ENCODE measurements at places on chromosomes 5 and 9.

DNA sequence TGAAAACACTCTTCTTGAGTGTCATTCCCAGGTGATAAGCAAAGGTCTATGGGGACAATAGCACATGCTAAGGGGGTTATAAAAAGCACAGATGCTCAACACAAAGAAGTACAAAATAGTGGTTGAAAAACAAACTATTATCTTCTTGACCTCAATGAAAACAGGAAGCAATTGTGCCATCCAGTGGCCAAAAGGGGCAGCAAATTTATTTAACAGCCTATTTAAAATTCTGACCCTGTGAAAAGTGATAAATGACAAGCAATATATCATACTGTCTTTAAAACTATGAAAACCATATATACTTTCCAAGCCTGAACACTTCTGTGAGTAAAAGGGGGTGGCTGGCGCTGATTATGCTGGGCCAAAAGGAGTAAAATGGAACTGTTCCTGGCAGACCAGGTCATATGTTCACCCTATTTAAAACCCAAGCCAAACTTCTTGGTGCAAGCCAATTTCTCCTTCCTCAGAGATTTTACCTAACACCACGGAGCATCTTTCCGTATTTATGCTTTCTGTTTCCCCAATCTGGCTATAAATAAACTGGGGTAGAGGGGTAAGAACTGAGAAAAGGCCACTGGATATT, 29.7 kb downstream of the TEX10 start:
- DNase-seq = peak; percentile 14

- DNase-seq = no peak
These were observed 32.5 kb downstream of the PTGES start for GRCh38 chr9:129720181-129720864.

DNA sequence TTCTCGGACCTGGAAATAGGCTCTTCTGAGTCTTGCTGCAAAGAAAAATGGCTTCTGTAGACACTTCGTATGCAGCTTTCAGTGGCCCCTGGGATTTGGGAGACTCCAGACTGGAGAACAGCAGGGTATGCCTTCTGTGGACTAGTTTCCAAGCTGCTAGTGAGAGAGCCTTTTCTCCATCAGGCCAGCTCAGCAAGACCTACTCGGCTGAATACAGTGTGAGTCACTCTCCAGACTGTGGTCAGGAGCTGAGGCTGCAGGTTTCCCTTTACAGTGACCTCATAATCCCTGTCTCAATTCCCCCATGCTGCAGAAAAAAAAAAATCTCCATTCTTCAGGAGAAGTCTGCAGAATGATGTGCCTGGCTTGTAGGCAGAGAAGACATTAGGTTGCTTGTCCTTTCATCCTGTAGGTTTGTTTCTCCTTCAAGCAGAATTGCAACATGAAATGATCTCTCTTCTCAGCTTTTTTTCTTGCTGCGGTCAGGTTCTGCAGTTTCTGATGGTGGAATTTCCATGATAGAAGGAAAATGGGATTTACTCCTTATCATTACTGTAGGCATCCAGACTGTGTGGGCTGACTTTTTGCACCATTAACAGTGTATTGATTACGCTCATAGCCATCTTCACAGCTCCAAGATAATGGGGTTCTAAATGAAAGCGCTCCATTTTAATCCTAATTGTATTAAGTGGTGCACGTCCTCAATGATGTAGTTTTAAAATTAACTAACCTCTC, 78.3 kb upstream of the TNFSF8 start:
- DNase-seq = peak; percentile 94

- no peak for DNase-seq
These were observed 109.9 kb downstream of the NUDT12 start for GRCh38 chr5:103452666-103453065.

DNA sequence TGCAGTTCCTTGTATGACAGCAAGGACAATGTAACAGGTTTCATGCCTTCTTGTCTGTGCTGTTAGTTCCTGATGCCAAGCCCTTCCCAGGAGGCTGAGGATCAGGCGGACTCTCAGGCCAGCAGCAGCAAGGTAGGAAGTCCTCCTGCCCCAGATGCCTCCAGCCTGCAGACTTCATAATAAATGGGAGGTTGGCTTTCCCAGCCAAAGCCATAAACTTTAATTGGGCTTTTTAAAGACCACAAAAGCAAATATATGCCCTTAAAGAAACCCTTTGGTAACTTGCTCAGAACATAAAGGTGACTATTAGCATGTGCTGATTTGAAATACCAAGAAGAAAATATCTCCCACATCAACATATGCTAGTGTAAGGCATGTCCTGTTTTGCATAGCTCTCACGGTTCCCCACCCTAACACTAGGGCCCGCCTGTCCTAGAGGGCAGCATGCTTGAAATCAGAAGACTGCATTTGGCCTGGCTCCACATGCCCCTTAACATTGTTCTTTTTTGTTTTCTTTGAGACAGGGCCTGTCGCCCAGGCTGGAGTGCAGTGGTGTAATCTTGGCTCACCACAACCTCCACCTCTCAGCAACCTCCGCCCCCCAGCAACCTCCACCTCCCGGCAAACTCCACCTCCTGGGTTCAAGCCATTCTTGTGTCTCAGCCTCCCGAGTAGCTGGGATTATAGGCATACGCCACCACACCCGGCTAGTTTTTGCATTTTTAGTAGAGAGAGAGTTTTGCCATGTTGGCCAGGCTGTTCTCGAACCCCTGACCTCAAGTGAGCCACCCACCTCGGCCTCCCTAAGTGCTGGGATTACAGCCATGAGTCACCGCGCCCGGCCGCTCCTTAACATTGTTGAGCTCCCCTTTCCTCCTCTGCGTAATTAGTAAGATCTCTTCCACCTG, 44.6 kb upstream of the FCN1 start:
- no peak for DNase-seq

DNA sequence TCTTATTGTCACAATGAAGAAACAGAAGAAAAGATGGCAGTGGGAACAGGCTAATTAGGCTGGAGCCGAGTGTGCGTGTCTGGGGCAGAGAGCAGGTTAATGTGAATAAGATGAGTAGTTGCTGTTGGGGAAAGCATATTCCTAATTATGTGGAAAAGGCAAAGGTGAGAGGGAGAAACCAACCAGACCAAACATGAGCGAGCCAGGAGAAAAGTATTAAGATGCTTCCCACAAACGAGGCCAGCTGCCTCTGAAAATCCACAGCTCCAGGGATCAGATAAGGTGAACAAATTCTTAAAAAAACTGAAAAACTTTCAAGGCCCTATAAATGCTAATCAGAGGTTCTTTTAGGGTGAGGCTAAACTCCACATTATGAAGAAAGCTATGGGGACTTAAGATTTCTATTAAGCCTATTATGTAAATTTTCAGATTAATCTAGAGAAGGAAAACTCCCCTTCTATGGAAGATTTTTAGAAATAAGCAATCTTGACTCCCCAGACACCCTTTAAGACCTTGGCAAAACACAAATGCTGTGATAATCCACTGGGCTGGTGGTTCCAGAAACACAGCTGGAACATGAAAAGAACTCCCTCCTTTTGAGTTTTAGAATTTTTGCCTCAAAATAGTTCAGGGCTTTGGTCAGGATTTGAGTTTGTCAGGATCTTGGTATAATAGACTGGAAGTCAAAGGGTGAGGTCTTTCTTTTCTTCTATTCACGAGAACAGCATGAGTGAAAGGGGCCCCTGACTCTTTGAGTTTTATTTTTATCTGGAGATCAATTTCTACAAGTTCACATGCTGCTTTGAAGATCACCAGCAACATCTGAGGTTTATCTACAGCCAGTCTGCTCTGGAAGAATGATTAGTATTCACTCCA, 238.1 kb downstream of the SPOCK1 start:
- DNase-seq = no peak

- DNase-seq = no peak
These were observed 214.4 kb upstream of the S1PR3 start for GRCh38 chr9:88776717-88777497.

- peak; percentile 93 for DNase-seq
These were observed 262.1 kb upstream of the KLF4 start for GRCh38 chr9:107751567-107752210.

- DNase-seq = no peak
These were observed 128.7 kb downstream of the PALM2AKAP2 start for GRCh38 chr9:109908459-109909390.

DNA sequence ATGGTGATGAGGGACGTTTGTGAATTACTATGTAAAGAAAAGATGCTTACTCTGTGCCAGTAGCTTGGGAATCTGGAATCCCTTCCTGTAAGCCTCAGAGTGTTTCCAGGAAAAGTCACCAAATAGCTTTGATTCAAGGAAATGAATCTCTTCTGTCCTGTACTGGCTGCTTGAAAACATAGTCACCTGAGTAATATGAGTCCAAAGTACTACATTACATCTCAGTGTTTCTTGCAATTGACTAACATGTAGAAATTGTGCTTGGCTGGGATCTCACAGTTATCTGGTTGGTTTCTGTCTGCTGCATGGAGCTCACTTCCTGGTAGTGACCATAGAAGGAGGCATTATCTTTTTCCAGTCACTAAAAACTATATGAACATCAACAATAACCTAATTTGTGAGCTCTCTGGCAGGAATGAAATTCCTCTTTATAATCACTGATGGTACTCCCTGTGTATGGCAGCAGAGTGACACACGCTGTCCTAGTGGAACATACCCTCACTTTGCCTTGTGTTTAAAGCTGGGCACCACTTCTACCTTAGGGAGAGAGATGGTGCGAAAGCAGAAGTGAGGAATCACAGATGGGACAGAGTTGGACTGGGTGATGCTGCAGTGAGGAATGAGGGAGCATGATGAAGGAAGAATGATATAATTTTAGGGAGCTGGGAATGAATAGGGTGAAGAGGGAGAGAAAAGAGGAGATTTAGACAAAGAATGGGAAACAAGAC, 568.5 kb downstream of the RAB3C start:
- DNase-seq = no peak

DNA sequence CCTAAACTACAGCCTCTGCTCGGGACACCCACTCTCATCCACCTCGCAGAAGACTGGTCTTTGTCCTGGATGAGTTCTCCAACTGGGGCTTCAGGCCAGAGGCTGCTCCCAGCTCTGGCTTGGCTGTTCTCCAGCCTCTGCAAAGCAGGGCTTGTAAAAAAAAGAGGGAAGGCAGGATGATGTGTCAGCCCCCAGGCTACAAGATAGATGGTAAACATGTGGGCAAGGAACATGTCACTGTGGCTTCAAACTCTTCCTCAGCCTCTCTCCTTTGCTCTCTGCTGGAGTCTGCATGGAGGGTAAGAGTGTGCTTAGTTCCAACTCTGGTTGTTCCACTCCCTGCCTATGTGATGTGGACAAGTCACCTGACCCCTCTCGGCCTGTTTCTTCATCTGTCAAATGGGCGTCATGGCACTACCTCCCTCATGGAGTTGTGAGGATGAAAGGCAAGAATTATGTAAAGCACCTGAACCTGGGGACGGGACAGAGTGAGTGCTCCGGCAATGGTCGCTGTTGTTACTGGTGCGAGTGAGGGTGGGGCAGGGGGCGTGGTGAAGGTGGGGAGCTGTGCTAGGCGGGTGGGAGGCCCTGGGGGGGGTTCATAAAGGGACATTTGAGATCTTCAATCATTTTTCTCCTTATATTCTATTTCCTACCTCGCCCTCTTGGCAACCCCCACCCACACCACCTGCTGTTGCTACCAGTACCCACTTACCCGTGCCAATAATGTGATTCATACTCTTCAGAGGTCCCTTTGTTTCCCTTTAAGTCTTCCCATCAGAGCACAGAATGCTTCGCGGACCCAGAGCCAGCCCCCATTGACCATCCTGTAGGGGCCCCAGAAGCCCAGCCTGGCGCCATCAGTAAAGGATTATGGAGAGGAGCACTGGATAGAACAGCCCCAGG, 6.8 kb upstream of the ZNF79 start:
- DNase-seq = no peak

DNA sequence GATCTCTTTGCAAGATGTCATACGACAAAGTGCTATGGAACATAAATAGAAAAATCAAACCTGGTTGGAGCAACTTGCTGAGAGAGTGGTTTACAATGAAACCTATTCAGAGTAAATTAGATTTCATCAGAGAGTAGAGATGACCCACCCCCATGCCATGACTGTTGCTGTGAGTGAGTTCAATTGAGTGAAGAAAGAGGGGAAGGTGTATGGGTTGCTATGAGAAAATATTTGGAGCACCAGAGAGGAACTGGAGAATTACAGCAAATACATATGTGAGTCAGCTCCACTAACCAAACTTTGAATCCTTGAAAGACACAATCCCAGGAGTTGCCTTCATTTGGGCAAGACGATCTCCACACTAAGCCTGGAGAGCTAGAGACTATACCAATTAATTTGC, 217.2 kb downstream of the RFX3 start:
- no peak for DNase-seq

DNA sequence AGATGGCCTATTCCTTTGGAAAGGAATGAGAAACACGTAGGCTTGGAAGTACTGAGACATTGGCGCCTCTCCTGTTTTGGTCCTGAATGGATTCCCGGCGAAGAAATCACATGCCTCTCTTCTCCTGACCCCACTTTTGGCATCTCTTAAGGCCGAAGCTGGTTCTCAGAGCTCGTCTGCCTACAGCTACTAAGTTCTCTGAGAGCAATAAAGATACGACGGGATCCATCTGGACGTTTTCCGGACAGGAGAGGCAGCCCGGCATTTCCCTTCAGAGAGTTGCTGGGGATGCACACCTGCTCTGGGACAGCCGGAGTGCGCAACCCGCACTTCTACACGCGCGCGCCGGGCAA, 336.8 kb upstream of the PUM3 start:
- DNase-seq = no peak

DNA sequence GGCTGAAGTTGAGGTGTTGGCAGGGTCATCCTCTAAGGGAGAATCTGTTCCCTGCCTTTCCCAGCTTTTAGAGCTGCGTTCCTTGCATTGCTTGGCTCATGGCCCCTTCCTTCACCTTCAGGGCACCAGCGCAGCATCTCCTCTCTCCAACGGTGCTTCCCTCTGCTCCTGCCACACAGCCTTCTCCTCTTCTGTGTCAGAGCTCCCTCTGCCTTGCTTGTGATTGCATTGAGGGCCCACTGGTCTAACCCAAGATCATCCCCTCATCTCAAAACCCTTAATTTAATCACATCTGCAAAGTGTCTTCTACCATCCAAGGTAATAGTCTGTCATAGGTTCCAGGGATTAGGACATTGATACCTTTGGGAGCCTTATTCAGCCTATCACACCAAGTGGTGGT, 205.7 kb upstream of the TBCA start:
- no peak for DNase-seq

GRCh38 chr9:125507226-125507625, 199.8 kb downstream of the MAPKAP1 start:
- DNase-seq = no peak

DNA sequence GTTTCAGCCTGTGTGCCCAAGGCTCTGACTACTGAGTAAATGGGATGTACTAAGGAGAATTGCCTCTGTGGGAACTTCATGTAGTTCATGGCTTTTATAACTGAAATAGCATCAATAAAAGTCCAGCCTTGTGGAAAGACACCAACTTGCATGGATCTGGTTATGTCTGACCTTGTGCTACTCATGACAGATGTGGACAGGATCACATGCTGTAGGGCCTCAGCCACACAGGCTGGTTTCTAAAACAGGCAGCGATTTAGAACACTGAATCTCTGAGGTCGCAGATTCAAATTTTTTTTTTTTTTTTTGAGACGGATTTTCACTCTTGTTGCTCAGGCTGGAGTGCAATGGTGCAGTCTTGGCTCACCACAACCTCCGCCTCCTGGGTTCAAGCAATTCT, 66.5 kb upstream of the SPIN1 start:
- DNase-seq = no peak

GRCh38 chr9:110517483-110517882, 62.1 kb downstream of the SVEP1 start:
- DNase-seq = no peak
